ACHN (cell line): ENCODE measurements at places on chromosomes 2 and 18.

DNA sequence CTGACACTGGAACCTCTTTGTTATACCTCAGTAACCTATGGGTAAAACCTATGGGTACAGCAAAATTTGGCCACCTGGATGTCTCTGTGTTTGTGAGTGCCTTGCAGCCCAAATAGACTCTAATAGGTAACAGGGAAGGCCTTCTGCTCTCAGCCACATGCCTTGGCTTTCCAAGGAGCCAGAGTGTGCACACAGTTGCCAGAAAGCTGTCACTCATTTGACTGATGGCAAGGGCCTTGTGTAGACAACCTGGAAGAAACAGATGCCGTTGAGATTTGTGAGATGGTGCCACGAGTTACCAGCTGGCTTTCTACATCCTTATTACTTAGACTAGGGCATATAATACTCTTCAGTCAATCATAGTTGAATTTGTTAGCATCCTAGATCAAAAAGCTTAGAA lies 90.1 kb upstream of the RAB12 start:
- DNase-seq, result no peak

DNA sequence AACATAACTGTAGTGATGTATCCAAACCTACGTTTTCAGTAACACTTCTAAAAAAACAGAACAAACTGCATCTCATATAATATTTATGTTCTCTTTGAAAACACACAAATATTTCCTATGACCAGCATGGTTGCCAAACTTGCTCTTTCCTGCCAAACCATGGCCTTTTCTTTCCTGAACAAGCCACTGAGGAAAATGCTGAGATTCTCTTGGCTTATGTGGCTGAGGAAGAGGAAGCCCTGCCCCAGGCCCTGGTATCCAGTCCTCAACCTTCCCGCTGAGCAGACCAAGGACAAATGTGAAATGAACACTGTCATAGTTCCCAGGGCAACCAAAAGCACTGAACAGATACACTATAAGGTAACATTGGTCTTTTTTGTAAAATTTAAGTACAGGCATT lies 35.9 kb upstream of the NARS1 start:
- no peak for DNase-seq

- no peak for DNase-seq
Observed at GRCh38 chr18:23415515-23415914, 37.6 kb upstream of the RIOK3 start.

GRCh38 chr18:3840766-3841165 lies 390.8 kb downstream of the TGIF1 start:
- no peak for DNase-seq
